ENCODE measurements at places on chromosomes 4 and X.

- no peak for DNase-seq
Observed at GRCh38 chr4:13538427-13538973, 5.8 kb downstream of the NKX3-2 start.

GRCh38 chrX:11458170-11458569 is 165.0 kb downstream of the AMELX start:
- DNase-seq = no peak

DNA sequence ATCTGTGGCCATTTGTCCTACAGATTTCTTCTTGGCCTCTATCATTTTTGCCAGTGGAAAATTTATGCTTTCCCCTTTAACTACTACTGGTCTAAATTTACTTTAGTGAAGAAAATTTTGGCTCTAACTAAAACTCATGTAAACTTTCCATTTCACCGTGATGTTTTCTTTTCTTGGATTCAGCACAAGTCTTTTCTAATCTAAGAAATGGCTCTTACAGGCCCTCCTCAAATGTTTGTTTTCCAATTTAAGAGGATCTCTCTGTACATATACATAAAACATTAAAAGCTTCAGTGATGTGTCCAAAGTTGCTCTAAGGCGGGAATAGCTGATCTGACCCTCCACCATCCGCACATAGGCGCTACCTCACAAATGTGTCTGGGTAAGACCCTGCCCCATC is 68.1 kb downstream of the MAML3 start:
- DNase-seq = no peak

- DNase-seq = no peak
Observed at GRCh38 chrX:71619193-71619592, 882 bp upstream of the CXCR3 start.

DNA sequence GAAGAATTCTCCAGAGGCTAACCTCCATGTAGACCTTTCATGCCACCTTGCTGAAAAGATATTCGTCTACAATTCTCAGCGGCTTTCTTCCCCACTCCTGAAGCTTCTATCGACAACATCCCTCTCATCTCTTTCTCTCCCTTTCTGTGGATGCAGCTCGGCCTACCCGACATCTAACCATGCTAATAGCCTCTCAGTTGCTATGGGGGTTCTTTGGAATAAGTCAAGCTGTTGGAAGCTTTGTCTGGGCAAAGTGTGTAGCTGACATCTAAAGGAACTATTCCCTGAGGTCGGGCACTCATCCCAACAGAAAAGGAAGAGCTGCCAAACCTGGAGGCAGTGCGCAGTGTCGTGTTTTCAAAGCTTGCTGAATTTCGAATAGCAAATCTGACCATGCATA is 192.1 kb downstream of the RBMX2 start:
- no peak for DNase-seq

DNA sequence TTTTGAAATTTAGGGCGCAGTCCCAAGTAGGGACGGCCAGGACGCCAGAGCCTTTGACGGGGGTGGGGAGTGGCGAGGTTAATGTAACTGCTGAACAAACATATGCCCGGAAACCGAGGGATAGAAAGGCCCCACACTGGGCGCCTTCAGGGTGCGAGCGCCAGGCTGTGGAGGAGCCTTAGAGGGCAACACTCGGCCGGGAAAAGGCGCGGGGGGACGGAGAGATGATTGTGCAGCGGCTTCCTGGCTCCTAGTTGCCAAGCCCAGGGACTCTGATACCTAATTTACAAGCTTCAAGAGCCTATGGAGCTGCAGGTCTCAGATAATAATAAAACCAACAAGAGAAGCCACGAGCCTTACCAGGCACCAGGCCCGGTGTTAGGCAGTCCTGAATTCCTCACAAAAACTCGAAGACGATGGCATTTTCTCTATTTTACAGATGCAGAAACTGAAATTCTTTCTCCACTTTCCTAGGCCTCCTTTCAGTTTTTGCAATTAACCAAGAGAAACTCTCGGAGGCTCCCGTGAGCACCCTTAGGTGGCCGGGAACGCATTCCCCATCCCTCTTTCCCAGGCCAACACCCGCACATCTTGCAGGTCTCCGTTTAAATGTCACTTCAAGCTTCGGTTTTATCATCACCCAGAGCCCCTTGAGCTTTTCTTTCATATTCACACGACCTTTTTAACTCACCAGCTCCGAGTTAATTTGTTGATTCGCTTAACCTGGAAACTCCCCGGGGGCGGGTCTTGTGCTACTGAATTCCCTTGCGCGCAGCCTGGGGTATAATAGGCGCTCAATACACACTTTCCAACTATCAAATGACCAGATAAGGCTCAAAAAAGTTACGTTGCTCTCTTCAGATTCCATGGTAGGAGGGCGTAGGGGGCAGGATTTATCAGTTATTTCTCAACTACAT is 6.4 kb upstream of the GSX2 start:
- DNase-seq = no peak

DNA sequence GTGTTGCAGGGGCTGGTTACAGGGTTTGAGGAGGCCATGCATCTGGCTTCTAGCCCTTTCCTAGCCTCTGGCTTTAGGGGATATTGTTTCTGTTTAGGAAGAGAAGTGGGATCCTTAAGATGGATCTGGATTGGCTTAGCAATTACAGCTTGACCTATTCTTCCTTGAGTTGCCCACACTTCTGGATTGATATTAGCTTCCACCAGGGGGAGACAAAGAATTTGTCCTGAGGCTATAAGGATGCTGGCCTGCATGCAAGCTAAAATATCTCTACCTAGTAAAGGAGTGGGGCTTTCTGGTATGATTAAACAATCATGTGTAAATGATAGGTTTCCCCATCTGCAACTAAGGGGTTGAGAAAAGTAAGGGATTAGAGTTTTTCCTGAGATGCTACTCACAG is 117.2 kb downstream of the TEX13C start:
- DNase-seq = peak; percentile 10

DNA sequence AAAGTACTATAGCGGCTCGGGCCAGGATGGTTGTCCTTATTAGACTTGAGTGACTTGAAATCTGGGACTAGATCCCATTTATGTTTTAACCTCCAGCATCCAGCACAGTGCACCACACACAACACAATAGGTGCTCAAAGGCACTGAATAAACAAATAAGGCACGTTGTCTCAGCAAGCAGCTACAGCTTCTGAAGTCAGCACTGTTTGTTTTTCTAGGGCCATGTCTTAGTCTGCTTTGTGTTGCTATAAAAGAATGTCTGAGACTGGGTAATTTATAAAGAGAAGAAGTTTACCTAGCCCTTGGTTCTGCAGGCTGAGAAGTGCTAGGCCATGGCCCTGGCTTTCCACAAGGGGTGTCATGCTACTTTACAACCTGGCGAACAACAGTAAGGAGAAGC is 102.1 kb upstream of the LNX1 start:
- no peak for DNase-seq

DNA sequence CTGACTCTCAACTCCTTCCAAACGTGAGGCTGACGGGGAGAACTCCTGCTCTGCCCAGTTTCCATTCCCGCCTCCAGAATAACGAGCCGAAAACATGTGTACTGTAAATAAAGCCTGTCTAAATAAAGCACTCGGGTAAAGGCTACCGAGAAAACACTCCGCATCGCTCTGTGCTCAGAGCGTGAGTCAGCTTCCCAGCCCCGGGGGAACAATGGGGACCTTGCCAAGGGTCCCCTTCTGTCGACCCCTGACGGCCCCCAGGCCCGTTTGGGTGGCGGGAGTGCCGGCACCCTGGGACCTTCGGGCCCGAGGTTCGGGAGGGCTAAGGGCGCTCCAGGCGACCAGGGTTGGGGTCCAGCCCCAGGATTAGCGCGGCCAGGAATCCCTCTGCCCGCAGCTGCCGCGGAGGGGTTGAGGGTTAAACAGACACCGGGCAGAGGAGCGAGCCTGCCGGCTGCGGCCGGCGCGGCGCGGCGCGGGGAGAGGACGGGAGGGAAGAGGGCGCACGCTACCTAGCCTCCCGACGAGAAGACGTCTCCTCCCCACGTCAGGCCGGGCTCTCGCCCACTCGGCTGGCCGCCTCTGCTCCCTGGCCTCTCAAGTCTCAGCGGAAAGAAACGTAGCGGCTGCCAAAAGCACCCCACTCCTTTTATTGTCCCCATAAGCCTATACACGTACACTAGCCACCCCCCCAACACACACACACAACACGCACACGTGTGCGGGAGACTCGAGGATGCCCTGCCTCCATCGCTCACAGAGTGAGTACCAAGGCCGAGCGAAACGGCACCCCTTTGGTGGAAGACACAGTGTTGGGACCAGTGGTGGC is 85.5 kb downstream of the BCOR start:
- DNase-seq = peak; percentile 39

DNA sequence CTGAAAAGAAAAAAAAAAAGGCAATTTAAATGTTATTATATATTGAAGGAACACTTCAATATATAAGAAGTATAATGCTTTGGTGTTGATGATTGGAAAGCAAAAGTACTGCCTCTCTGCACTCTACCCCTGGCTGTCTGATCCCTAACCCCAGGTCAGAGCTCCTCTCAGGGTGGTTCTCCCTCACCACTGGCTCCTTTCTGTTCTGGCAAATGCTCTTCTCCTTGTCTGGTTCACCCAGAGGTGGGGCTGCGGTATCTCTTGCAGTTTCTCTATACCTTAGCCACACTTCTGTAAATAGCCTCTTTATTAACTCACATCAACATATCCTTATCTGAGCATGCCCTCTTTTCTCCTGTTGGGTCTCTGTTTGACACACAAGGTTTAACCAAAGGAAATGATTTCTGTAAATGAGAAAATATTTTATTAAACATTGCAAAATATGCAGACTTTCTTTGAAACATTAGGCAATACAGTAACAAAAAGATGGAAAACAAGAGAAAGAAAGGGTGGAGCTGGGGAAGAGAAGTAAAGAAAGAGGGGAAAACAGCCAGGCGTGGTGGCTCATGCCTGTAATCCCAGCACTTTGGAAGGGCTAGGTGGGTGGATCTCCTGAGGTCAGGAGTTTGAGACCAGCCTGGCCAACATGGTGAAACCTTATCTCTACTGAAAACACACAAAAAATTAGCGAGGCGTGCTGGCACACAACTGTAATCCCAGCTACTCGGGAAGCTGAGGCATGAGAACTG is 45.7 kb downstream of the ING2 start:
- DNase-seq = no peak

DNA sequence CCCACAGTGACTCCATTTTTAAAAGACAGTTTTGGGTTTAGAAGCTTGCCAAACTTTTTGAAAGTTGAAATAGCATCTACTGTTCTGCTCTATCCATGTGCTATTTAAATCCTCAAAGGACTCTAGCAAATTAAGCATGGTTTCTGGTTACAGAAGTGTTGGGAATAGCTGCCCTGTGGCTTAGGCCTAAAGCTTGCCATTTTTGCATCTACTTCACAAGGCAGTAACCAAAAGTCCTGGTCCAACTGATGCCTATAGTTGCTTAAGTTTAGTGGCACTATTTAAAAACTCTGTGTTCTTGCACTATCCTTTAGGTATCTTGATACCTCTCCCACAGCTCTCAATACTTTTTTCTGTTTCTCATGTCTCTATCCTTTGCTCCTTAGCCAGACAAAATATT is 251.0 kb upstream of the GPC4 start:
- DNase-seq = no peak

- DNase-seq = no peak
Observed at GRCh38 chr4:41013746-41014145, 200.6 kb downstream of the APBB2 start.

All from RKO (cell line).